ENCODE measurements at places on chromosomes 1 and 21.

GRCh38 chr1:205961991-205962820, 18.9 kb upstream of the SLC26A9 start:
- no peak for DNase-seq

- DNase-seq: peak; percentile 80
These were observed 1.1 kb upstream of the JUN start for GRCh38 chr1:58784758-58785441.

- DNase-seq: no peak
These were observed 30.7 kb downstream of the EVI5 start for GRCh38 chr1:92754000-92754718.

- no peak for DNase-seq
These were observed 84.7 kb downstream of the NDUFS5 start for GRCh38 chr1:39110882-39111281.

DNA sequence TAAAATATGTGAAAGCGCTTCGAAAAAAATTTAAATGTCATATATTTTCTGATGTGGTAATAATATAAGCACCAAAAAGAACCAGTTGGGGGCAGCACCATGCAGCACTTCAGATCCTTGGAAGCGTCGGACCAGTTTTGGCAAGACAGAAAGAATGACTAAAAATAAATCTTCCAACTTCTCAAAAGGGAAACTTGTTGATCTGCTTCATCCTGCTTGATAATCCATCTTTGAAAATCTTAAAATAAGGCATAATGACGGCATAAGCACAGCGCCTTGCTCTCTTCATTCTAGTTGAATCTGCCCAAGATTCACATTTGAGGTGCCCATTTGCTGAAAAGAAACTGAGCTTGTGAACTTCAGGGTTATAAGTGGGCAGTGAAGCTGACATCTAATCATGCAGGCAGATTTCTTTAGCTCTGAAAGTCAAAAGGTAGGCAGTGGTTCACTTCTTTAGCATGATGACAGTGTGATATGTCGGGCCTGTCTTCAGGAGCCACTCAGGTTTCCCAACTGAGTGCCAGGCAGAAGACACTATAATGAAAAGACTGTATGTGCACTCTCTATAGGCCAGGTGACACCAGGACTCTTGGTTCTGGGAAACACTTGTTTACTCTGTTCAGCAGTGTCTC, 19.8 kb upstream of the MUTYH start:
- DNase-seq: peak; percentile 47

DNA sequence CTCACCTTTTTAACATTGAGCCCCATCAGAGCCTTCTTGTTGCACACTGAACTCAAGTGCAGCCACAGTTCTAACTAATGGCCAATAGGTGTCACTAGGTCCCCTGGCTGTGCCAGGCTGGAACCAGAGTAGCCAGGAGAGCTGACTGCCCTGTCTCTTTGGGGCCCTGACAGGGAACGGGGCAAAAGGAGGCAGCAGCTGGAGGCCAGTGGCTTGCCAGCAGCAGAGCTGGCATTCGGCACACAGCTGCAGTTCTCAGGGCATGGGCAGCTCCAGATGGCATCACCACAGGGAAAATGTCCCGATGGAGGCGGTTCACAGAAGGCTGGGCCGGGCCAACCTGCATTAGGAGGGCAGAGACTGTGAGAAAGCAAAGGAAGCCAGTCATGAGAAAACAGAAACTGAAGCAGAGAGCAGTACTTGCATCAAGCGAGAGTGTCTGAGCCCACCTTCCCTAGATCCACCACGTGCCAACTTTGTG, 188.6 kb downstream of the FCRL5 start:
- peak; percentile 3 for DNase-seq

DNA sequence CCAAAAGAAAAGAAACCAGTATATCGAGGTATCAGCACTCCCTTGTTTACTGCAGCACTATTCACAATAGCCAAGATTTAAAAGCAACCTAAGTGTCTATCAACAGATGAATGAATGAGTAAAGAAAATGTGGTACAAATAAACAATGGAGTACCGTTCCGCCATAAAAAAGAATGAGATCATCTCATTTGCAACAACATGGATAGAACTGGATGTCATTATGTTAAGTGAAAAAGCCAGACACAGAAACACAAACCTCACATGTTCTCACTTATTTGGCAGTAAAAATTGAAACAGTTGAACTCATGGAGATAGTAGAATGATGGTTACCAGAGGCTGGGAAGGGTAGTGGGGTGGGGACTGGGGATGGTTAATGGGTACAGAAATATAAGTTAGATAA, 4.3 kb upstream of the GNG5 start:
- DNase-seq: no peak

DNA sequence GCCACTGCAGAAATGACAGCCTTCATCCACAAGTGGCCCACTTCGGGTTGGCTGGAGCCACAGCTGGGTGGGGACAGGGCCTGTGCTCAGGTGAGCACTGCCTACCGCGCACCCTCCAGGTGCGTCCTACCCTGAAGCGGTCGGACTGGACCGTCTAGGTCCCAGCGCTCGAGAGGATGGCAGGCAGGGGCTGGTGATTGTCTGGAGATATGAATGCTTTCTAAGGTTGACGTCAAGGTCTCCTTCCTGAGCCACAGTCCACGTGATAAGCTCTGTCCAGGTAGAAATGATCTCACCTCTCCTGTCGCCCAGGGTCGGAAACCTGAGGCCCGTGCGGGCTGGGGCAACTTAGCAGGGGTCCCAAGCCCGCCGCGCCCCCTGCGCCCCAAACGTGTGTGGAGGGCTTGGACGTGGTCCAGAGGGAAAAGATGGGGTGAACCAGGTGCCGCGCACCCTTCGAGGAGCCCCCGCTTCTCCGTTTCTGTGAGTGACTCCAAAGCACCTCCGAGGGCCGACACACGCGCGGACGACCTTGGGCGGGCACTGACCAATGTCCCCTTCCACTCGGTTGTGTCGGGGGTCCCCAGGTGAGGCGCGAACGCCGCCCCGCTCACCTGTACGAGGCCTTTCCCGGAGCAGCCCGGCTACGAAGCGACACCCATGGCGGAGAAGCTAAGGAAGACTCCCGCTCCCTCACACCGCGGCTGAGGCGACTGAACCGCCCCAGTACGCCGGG, 853 bp upstream of the DOP1B start:
- DNase-seq: no peak

DNA sequence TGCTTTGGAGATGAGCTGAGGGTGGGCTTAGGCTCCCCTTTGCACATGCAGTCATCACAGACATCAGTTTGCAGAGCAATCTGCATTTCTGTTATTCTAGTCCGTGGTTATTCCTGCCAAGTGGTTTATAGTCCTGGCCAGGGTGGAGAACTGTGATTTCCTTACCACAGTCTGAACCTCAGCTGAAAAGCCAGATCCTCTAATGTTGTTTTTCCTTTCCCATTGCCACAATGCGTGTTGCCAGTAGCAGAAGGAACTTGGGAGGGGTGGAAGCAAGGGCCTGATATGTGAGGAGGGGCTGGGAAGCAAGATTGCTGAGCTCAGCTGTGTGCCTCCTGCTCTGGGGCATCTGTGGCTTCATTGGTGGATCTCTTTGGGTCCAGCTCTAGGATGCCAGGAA, 18.0 kb upstream of the ST3GAL3 start:
- DNase-seq: no peak

DNA sequence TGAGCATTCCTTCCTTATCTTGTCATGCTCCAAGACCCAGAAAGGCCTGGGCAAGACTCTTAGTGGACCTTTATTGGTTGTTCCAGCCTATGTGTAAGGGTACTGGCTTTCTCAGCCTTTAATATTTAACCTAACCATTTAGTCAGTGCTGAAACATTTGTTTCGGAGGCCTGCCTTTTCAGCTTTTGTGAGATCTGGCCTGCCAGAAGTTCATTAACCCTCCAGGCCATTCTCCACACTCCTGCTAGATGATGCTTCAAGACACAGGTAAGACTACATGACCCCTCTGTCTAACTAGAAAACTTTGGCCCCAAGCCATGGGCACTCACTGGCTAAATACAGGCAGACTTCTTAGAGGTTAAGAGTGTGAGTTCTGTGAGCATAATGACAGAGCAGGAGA, 138.4 kb upstream of the ZP4 start:
- DNase-seq: no peak

GRCh38 chr1:85404408-85404807, 60.6 kb downstream of the DDAH1 start:
- DNase-seq: no peak

DNA sequence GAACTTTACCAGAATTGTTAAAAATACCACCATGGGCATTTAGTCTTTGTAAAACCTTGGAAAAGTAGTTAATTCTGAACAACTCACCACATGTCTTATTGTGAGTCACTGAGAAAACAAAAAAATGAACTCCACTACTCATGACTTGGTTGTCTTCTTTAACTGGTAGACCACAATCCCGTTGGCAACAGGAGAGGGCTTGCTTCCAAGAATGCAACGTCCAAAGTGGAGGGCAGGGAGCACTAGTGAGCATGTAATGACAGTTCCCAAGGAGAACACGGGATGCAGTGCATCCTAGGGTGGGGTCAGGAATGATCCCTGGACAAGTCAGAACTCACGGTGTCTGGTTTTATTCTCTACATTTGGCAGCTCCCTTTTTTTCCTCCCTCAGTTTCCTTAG, 15.2 kb upstream of the HMCN1 start:
- DNase-seq: no peak

GRCh38 chr1:234543442-234544086, 64.6 kb upstream of the TARBP1 start:
- no peak for DNase-seq

GRCh38 chr1:195960580-195960979, 647.7 kb downstream of the KCNT2 start:
- DNase-seq: no peak

GRCh38 chr21:32482565-32483292, 70.2 kb downstream of the EVA1C start:
- no peak for DNase-seq

DNA sequence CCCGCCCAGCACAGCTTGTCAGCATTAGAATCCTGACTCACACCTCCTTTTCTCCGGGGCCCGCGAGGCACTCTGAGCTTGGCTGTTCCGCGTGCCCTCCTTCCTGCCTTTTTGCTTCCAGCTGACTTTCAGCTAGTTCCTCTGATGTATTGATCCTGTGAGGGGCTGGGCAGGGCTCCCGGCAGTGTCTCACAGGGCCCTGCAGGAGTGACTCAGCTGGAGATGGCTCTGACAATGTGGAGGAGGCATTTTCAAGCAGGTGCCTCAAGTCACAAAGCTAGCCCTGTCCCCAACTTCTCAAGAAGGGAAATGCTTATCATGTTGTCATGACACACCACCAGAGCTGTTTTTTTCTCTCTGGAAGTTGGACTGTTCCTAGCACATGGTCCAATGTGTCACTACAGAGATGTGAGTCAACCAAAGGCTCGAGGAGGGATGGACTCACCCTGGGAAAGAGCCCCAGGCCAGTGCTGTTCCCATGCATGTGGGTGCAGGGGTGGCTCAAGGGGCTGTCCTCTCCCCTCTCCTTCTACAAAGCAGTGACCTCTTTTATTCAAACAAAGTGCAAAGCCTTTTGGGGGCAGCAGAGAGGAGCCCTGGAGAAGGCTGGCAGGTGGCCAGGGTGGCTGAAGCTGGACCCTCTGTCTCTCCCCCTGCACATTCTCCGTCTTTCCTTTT, 30.6 kb downstream of the SYT6 start:
- no peak for DNase-seq

GRCh38 chr1:190747704-190748103, 270.0 kb upstream of the BRINP3 start:
- no peak for DNase-seq

DNA sequence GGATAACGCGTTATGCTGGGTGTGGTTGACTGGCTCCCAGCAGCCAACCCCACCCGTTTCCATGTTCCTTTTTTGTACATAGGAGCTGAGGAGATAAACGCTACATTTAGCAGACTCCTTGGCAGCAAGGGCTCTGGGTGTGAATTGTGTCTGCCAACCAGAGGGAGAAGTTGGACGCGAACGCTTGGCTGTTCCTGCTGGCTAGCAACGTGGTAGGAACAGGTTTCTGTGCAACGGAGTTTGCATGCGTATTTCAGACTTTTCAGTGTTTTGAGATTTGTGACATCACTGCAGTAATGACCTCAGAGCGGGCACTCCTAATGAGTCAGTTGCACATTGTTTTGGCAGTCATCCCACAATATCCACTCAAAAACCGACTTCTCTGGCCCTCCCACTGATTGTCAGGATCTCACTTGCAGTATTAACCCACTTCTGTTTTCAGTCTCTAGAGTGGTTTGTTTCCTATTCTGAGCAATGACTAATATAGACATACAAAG, 98.7 kb upstream of the RGS1 start:
- no peak for DNase-seq

DNA sequence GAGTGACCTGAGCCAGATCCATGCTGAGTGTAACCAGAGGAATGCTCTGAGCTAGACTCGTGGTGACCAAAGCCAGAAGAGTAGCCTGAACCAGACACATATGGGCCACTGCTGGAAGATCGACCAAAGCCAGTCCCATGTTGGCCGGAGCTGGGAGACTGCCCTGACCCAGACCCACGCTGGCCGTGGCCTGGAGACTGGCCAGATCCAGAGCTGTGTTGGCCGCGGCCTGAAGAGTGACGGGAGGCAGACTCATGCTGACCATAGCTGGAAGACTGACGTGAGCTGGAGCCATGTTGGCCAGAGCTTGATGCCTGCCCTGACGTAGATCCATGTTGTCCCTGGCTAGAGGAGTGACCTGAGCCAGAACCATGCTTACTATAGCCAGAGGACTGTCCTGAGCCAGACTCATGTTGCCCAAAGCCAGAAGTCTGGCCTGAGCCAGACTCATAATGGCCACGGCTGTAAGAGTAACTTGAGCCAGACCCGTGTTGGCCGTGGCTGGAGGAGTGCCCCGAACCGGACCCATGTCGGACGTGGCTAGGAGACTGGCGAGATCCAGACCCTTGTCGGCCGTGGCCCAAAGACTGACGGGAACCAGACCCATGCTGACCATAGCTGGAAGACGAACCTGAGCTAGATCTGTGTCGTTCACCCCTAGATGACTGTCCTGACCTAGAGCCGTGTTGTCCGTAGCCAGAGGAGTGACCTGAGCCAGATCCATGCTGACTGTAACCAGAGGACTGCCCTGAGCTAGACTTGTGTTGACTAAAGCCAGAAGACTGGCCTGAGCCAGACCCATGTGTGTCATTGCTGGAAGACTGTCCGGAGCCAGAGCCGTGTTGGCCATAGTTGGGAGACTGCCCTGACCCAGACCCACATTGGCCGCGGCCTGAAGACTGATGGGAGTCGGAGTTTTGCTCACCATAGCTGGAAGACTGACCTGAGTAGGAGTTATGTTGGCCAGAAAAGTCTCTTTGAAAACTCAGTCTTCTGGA, 3.5 kb downstream of the HRNR start:
- DNase-seq: no peak

- no peak for DNase-seq
These were observed 14.2 kb downstream of the BLACAT1 start for GRCh38 chr1:205441716-205442050.

GRCh38 chr1:182394055-182394775, 2.6 kb upstream of the GLUL start:
- peak; percentile 43 for DNase-seq

- DNase-seq: no peak
These were observed 296.8 kb downstream of the TM2D1 start for GRCh38 chr1:61428146-61428545.

DNA sequence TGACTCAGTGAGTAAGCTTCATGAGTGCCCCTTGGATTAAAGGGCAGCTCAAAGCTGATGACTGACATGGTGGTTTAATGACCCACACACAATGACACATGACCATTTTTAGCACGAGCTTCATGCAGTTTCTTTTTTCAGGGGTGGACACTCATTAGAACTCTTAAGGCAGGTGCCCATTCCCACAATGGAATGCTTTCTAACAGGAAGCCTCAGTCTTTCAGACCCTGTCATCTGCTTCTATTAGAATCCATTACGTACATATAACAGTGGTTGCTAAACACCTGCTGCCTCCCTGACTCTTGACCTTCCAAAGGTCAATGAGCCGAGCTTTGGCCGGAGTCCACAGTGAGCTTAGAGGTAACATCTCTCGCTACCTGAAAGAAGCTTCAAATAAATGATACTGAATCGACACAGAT, 27.4 kb downstream of the AKNAD1 start:
- DNase-seq: no peak
